ENCODE measurements at places on chromosomes 6 and 20.
A peak's percentile ranks its signal among the peaks of the same experiment; 100 is the strongest.

DNA sequence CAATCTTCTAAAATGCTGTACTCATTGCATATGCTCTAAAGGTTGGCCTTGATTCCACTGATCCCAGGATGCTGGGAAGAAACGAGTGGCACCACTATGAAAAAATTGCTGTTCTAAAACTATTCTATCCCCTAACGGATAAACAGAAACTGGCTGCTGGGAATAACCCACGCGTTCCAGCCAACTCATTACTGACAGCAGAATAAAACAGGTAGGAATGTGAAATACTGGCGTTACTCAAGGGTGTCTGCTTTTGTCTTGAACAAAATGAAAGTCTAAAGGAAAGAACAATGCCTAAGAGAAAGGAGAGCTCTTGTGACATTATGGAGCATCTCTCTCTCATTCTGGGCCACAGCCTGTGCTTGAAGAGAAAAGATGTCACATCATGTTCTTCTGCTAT, 26.1 kb downstream of the GPR63 start:
- no peak for DNase-seq

DNA sequence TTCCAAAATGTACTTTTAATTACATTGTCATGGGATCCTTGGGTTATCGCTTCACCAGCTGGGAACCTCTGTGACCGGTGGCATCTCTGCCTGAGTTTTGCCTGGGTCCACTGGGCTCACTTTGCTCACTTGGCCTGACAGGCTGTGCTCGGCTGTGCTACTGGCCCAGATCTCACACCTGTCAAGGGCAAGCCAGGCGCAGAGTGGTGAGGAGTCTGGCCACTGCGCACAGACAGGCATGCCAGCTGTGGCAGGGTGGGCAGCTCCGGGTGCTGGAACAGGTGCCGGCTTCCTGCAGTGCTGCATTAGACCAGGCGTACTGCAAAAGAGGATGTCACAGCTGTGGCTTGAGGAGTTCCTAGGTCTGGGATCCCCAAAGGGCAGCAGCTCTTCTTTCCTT, 489.8 kb downstream of the TENT5A start:
- DNase-seq: no peak

- DNase-seq: no peak
Observed at GRCh38 chr20:9348747-9349146, 165.6 kb upstream of the LAMP5 start.

- DNase-seq: no peak
Observed at GRCh38 chr6:132483779-132484679, 28.9 kb downstream of the STX7 start.

DNA sequence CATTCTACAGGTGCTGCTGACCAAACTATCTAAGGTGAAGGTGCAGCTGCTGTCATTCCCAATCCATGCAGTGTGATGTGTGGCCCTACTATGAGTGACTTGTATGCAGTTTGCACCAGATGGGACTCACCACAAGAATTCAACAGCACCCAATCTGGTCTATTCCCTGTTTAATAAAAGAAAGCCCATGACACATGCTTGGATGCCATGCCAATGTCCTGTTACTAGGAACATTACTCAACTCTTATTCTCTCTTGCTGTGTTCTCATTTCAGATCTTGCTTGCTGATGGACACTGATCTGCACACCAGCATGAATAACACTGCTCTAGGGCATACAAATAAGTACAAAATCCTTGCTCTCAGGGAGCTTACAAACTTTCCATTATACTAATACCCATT, 221.6 kb upstream of the CDYL start:
- DNase-seq: no peak

DNA sequence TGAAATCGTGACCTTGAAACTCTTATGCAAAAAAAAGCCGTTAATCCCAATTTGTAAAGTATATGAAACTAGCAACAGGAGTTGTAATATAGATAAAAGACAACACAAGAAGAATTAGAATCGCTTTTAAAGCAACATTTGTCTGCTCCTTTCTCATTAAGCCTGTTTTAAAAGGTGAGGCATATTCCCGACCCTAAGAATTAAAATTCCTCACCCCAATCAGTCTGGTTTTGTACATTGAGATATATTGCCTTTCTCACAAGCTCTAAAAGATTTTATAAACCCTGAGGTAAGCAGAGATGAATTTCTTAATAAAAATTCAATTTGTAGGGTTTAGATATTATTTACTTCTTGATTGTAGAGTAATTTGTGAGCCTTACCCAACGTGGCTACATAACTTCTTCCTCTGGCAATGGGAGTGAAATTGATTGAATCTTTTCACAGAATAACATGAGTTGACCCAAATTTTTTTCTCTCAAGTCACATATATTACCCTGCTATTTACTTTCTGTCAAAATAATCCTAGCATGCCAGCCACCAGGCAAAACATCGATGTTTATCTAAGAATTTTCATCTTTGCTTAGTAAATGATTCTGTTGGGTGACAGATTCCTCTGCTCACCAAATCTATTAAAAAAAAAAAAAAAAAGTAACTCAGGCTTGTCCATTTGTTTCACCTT, 173.7 kb downstream of the HACE1 start:
- DNase-seq: no peak

GRCh38 chr6:47310131-47310480, 401 bp upstream of the TNFRSF21 start:
- no peak for DNase-seq

DNA sequence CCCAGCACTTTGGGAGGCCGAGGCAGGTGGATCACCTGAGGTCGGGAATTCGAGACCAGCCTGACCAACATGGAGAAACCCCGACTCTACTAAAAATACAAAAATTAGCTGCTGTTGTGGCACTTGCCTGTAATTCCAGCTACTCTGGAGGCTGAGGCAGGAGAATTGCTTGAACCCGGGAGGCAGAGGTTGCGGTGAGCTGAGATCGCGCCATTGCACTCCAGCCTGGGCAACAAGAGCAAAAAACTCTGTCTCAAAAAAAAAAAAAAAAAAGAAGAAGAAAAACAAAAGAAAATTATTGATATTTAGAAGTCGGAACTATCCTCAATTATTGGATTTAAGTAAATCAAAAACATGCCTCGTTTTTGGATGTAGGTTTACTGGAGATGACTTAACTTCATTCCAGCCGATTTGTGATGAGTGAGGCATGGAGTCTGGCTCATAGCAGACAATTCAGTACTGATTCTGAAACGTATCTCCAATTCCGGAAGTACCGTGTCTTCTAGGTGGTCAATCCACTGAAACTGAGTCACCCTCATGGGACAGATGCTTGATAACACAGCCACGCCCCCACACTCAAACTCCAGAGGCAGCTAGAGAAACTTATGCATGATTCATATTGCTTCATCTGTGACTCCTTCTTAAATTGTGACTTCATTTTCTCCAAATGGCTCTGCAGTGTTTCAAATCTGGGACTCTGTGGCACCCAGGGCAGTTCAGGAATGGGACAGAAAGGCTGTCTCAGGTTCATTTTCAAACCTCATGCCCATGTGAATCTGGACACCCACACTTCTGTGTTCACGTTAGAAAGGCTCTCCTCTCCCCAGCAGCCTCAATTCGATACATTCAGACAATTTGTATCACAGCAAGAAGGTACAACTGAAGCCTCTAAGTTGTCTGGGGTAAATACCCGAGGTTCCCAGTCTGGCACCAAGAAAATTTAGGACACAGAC, 110.4 kb upstream of the ARMC2 start:
- no peak for DNase-seq

GRCh38 chr20:46406986-46407670, 713 bp upstream of the ELMO2 start:
- peak; percentile 79 for DNase-seq

GRCh38 chr6:116682334-116682712, 1.3 kb downstream of the KPNA5 start:
- DNase-seq: peak; percentile 10

GRCh38 chr6:136437246-136437645, 113.0 kb downstream of the MAP7 start:
- no peak for DNase-seq

- DNase-seq: peak; percentile 38
Observed at GRCh38 chr6:13395272-13396237, 67.2 kb upstream of the TBC1D7 start.

DNA sequence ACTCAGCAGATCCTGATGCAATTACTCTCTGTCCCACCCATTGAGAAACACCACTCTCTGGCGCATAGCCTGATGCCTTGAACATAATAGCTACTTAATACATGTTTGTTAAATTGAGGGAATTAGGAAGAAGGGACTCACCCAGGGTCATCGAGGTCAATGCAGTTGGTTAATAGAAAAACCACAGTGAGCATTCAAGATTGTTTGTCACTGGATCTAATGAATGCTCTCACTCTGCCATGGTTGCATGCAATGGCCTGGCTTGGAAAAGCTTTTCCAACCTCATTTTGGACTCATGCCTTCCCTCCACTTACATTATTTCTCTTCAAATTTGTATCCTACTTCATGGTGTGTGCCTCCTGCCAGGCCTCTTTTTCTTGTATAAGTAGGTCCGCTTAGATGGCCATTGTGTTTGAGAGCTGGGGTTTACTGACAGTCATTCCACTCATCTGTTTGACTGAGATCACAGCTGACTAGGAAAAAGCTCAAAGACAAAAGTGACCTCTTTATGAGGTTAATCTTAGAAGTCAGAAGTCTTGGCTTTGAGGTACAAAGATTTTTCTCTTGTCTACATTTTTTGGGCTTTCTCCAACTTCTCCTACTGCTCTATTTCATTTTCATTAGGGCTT, 154.8 kb upstream of the RAB32 start:
- no peak for DNase-seq

DNA sequence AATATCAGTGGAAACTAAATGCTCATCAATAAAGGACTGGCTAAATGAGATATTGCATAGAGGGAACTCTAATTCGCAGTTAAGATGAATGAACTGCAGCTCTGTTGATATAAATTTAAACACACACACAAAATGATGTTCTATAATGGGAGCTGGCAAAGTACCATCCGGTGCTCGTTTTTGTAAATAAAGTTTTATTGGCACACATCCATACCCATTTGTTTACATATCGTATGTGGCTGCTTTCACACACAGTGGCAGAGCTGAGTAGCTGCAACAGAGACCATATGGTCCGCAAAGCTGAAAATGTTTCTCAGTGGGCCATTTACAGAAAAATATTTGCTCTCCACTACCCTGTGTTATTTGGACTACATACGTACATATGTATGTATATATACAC, 120.7 kb downstream of the EDN3 start:
- no peak for DNase-seq

DNA sequence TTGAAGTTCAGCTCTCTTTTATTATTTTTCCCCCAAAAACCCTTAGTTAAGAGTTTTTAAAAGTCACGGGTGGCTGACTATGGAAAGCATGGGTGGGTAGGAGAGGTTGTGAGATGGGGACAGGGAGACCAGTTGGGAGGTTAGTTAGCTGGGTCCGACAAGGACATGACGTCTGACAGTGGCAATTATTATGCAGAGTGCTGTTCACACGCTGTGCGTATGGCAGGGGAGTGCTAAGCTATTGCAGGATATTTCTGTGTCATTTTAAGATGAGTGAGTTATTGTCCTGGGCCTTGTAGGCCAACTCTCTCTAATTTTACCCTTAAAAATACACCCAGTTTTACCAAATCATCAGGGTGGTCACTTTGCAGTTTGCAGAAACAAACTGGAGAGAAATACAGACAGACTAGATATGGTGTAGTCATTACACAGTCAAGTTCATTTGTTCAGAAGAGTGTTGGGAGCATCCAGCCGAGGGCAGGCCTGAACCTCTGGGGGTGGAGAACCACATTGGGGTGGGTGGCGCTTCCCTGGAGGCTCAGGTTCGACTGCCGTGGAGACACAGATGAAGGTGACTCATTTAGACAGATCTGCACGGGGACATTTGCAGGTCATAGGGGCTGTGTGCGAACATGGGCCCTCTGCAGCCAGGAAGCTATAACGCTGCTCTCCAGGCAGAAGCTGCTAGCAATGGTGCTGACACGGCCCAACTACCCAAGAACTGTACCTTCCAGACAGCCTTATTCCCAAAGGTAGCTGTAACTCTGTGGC, 307.6 kb downstream of the QKI start:
- DNase-seq: no peak

- DNase-seq: no peak
Observed at GRCh38 chr20:50563133-50563944, 53.2 kb downstream of the PTPN1 start.

DNA sequence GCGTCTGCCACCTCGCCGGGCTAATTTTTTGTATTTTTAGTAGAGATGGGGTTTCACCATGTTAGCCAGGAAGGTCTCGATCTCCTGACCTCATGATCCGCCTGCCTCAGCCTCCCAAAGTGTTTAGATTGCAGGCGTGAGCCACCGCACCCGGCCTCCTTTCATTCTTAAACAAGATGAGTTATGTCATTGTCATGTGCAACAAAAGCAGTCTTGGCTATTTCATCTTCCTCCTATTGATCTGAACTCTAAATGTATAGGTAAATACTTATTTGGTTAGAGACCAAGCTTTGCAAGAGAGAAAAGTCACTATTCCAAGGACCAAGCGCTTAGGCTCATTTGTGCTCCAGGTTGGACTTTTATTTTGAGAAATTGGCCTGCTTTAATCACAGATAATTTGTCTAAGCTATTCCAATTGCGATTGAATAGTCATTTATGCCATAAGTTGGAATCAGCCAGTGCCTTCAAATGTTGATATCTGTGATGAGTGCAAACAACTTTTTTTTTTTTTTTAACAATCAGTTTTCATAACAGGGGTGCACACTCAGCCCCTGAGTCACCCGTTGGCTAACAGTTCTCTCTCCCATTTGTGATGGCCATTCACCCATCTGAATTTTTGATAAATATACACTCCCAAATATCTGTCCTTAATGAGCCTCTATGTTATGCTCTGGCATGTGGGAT, 167.3 kb downstream of the BCAS1 start:
- no peak for DNase-seq

GRCh38 chr6:124888581-124889371, 73.5 kb upstream of the RNF217 start:
- DNase-seq: no peak

DNA sequence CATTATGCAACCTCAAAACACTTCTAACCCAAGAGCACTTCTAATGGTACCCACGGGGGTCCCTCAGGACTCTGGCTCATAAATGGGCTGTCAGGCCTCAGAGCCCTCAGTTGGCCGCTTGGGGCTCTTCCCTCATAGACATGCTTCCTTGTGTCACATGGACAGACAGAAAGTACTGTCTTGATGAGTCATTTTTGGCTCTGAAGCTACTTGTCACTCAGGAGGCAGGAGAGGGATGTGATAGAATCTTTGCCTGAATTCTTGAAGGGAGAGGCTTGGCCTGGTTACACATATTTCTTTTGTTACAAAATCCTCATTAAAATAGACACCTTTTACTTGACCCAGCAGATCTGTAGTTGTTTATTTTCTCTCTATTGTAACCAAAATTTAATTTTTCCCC, 15.1 kb upstream of the EDN1 start:
- DNase-seq: no peak

DNA sequence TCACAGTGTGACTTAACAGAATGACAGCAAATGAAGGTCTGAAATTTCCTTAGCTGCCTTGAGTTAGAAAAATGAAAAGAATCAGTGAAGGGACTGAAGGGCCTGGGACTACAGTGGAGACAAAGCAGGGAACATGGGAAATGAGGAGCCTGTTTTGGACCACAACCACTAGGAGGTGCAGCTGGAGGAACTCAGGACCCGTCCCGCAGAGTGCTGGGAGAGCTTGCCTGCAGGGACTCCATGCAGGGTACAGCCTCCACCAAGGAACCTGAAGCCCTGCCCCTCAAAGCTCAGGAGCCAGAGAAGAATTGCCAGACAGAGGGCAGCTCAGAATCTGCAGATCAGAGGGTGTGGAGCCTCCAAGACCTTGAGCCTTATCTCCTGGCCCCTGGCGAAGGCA, 50.7 kb downstream of the LRFN2 start:
- no peak for DNase-seq

- no peak for DNase-seq
Observed at GRCh38 chr6:912871-913835, 220.2 kb upstream of the EXOC2 start.

- no peak for DNase-seq
Observed at GRCh38 chr6:52297433-52297832, 12.9 kb upstream of the MCM3 start.
